ENCODE measurements at places on chromosomes 3 and 15.

DNA sequence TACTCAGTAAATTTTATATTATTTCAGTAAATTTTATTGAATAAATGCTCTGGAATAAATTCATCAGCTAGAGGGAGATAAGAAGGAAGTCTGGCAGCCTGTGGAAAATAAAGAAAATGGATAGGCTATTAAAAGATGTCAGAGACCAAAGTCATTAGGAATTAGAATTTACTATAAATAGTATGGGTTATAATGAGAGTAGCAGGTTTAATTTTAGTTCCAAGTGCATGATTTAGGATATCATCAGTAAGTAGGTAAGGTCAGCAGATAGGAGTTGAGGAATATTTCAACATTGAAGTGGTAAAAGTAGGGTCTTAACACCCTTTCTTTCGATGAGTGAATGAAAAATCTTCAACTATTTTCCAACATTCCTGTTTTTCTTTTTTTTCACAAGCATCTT lies 64.6 kb downstream of the SNRPN start:
- no peak for DNase-seq

DNA sequence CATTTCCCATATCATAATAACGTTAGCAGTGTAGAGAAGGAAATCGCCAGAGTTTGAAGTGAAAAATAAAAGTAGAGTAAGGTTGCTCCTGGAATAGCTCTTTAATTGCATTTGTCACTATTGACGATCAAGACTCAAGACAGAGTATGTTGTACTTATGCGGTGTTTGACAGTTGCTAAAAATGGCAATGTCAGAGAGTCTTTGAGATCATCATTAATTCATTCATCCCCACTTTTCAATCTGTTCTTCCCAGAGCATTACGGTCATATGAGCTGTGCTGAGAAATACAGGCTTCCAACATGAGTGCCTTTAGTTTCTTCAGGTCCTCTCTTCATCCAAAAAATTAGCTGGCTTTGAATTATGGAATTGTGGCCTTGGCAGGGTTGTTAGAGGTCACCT lies 173.8 kb upstream of the CHRM5 start:
- DNase-seq: no peak

DNA sequence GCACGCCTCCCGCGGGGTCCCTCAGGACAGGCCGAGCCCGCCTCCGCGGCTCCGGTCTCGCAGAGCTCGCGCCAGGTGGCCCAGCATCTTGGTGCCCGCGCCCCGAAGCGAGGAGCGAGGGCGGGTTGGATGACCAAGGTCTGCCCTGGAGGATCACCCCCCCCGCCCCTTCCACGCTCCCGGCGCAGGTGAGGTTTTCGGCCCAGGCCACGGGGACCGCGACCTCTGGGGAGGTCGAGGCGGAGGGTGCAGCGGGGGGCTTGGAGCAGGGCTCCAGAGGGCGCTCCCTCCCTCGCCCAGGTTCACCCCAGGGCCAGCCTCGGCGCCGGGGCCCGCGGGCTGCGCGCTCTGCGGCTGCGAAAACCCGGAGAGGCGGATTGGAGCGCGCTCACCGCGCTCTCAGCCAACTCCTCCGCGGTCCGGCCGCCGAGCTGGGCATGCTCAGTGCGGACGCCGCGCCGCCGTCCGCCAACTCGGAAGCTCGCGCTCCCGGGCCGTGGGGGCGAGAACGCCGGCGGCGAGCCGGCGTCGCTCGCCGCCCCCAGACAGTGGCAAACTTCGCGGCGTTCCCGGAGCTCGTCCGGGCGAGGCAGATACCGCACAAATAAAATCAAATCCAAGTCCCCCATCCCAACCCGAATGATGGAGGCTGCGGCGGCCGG lies at the start of gene MED12L:
Gene MED12L (plus strand): TSS at position 438 of the 662 bp plus-strand sequence. CDS start 1,263 bp downstream, outside the sequence.
- peak; percentile 21 for DNase-seq

DNA sequence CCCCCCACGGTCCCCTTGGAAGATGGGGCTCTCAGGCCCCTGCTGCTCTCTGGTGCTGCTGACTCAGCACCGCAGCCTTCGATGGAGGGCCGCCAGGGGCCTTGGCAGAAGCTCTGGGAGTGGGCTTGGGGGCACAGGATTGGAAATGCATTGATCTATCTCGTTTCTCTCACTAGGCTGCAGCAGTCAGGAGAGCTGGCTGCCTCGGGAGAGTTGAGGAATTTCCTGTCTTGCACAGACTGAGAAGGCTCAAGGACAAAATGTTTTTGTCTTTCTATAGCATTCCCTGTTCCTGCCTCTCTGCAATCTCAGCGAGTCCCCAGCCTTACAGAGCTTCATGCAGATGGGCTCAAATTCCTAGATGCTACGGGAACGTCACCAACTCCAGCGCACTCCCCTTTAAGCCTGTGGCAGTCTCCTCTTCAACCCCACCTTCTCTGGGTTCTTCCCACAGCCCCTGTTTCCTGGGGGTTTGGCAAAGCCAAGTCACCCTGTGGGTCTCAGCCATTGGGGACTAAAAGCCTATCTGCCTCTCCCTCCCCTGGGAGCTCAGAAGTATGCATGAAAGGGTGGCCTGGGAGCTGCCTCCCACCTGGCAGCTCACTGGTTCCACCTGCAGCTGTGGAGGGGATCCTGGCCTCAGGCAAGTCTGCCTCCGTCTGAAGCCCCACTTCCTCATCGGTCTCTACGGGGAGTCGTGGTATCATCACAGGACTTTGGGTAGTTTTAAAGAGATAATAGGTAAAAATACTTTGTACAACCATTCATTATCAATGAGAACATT lies 127.4 kb upstream of the HACD2 start:
- DNase-seq: no peak

DNA sequence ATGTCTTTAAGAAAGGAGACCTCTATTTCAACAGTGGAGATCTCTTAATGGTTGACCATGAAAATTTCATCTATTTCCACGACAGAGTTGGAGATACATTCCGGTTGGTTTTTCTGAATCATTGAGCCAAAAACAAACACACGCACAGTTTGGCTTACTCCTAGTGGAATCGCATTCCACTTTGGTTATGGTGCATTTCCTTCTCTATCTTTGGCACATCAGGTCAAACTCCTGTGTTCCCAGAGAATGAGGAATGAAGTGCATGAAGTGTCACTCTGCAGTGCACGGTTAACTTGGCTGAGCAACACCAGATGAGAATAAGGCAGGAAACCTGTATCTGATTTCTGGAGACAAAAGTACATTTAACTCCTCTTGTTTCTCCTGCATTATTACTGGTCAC lies 38.5 kb downstream of the HDC start:
- DNase-seq: no peak

DNA sequence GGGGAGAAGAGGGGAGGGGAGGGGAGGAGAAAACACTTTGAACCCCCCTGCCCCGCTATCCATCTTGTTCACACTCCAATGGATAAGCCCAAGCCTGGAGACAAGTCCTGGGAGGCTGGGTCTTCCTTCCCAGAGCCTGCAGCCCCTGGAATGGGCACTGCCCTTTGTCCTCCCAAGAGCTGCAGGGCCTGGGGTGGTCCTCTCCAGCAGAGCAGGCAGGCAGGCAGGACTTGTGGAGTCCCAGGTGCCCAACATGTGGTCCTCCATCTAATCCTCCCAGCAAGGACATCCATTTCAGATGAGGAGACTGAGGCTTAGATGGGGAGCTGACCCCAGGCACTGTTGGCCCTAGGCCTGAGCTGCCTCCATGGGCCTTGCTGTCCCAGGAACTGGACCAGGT lies 10.4 kb upstream of the MESP2 start:
- DNase-seq: no peak

DNA sequence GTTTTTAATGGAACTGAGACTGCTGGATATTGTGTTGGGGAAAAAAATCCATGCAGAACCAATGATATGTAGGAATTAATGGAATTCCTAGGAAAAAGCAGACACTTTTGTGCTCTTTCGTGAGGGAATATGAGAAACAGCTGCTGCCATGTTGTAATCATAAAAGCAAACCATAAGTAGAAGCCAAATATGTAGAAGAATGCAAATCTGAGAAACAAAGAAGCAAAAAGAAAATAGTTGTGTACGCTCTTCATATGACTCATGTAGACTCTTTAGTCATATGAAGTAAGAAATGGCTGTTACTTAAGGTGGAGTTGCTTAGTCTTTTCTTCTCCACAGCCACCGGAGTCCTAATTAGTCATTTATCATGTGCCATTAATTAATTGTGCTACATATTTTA lies 298.6 kb upstream of the ZNF717 start:
- DNase-seq: no peak

DNA sequence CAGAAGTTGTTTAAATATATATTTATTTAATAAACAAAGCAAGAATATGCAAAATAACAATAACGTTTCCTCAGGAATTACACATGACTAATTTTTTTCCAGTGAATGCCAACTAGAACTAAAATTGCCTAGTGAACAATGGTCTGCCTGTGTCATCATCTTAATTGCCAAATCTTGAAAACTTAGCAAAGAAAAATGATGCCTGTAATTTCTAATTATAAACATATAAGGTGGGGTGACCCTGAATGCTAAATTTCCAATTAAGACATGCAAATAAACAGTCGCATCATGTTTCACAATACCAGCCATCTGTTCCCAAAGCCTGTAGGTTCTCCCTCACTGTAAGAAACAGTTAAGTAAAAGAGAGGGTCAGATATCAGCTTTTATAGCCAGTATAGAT lies 67.6 kb upstream of the PLCL2 start:
- DNase-seq: no peak

DNA sequence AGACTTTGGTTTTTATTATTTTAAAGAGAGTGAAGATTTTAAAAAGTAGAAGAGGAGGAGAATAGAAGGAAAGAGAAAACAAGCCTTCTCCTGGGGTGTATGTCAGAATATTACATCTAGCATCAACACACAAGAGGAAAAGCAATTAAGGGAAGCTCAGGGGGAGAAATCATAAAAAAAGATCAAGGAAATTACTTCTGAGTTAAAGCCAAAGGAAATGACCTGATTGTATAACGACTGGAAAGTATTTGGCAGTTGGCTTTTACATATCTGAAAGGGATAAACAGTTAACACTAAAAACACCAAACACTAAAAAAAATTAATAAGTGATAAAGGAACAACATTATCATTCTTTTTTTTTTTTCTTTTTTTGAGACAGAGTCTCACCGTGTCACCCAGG lies 58.4 kb downstream of the CPNE4 start:
- DNase-seq: no peak

GRCh38 chr15:36175186-36175740 lies 404.2 kb upstream of the CDIN1 start:
- DNase-seq: no peak

GRCh38 chr3:124907957-124908356 lies 20.8 kb upstream of the ITGB5 start:
- no peak for DNase-seq

- no peak for DNase-seq
These were observed 508.5 kb upstream of the ATP11B start for GRCh38 chr3:182284793-182285192.

GRCh38 chr3:128316481-128316891 lies 150.2 kb downstream of the DNAJB8 start:
- peak; percentile 33 for DNase-seq

- DNase-seq: no peak
These were observed at the start of gene DAZL for GRCh38 chr3:16604887-16605602. DAZL (minus strand) TSS chr3:16605423; CDS start chr3:16605205, 218 bp downstream.

- no peak for DNase-seq
These were observed 27.6 kb downstream of the IL16 start for GRCh38 chr15:81224232-81224631.

DNA sequence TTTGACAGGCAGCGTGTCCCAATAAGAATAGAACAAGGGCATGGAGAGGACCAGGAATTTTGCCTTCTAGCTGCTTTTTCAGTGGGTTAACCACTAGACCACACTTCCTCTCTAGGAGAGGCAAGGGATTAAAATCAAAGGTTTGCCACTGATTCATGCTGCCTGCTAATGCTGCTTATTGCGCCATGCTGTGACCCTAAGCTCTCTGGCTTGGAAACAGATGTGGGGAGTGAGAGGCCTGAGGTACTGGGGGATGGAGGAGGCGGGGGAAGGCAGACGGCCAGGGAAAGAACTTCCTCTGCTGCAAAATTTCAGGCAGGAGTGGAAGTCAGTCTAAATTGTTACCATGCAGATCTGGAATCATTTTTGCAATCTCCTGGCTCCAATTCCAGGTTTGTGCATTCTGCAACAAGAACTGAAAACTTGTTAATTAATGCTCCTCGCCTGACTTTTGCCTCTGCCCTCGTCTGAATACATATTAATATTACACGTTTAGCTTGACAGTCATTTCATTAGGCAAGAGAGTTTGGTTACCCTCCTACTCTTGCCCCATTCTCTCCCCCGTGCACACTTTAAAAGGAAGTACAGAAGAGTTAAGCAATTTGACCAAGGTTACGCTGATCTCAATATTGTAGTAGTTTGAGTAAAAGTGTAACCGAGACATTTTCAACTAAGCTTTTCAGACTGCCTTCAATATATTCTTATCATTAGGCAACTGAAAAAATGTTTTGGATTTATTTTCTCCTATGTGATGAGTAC lies 121.7 kb upstream of the SPRED1 start:
- DNase-seq: no peak

GRCh38 chr3:125139386-125139785 lies 73.2 kb downstream of the SLC12A8 start:
- no peak for DNase-seq

DNA sequence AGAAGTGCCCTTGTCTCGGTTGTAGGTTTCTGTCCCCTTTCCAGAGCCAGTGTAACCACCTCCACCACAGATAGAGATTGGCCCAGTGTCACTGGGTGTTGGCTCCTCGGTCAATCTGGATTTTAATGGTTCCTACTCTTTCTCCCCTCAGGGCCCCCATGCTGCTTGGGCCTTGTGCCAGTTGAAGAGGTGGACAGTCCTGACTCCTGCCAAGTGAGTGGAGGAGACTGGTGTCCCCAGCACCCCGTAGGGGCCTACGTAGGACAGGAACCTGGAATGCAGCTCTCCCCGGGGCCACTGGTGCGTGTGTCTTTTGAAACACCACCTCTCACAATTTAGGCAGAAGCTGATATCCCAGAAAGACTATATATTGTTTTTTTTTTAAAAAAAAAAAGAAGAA lies 75.2 kb downstream of the BOC start:
- DNase-seq: no peak

- no peak for DNase-seq
These were observed 54.2 kb downstream of the FBXL2 start for GRCh38 chr3:33331414-33331813.

- DNase-seq: no peak
These were observed 355.0 kb upstream of the SEMA6D start for GRCh38 chr15:47362118-47362905.

GRCh38 chr15:44501768-44502366 lies 35.1 kb upstream of the EIF3J start:
- DNase-seq: no peak

DNA sequence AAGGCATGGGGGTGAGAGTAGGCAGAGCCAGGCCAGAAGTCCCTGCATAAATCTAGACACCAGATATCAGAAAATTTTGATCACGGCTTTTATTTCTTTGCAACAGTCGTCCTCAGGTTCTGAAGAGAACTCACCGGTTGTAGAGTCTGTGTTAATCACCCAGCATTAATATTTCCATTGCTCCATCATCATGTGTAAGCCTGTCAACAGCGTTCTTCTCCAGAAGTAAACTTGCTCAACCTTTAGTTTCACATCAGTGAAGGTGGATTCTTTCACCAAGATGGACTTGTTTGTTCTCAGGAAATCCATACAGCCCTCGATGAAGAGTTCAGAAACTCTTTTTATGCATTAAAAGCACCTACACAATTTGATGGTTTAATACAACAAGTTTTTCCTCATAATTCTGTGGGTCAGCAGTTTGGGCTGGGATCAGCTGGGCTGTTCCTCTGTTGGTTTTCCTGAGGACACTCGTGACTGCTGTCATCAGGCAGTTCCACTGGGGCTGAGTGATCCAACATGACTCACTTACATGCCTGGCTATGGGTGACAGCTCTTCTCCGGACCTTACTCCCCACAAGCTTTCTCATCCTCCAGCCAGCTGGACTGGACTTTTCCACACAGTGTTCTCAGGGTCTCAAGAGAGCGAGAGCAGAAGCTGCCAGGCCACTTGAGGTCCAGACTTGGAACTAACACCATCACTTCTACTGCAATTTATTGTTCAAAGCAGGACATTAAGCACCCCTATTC lies 303.4 kb downstream of the ZNF621 start:
- DNase-seq: no peak

Data from stimulated activated CD8-positive, alpha-beta memory T cell treated with anti-CD3 and anti-CD28 coated beads, Interleukin-4, amount 100 ng/mL, for 4 hours (primary cell).